ENCODE measurements at places on chromosomes 6 and 20.

DNA sequence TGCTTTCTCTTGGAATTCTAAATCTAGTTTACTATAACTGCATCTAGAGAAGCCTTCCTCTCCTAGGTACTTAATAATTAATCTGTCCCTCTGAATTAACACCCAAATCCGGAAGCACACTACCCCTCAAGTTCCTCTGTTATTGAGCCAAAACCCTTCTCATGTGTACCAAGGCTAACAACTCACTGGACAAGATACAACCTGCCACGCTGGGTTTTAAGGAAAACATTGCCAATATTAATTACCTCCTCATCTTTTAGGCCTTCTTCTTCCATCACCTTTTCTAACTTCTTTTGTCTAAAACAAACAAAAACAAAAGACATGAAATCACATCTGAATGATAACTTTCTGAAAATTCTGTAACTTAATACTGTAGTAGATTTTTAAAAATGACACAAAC is 21.9 kb downstream of the STK38 start:
- DNase-seq = no peak

- no peak for DNase-seq
These were observed 463.9 kb upstream of the JARID2 start for GRCh38 chr6:14781772-14782525.

DNA sequence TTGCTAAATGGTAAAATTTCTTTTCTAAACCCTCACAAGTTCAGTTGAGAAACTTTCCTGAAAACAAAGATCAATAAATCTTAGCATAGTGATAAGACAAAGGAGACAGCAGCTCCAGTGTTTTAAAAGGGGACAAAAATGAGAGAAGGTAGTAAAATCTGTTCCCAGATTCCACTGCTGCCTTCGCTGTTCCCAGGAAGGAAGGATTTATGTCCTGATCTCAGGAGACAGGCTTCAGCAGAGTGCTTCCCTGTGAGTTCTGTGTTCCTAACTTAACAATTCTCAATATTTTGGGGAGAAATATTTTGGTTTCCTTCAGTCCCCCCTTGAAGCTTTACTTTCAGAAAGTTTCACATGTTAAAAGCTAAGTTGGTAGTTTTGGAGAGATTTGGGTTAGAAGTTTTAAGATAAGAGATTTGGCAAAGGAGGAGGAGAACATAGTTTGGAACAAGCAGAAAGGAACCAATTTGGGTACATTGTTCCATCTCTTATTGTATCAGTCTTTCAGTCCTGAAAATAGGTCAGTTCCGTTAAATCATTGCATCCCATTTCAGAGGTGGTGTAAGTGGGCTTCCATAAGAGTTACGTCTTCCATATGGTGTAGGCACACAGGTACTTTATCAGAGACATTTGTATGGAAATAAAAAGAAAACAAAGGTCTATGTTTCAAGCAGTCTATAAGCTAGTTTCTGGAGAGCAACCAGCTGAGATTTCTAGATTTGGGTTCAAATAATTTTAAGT is 20.8 kb downstream of the IRF4 start:
- no peak for DNase-seq

DNA sequence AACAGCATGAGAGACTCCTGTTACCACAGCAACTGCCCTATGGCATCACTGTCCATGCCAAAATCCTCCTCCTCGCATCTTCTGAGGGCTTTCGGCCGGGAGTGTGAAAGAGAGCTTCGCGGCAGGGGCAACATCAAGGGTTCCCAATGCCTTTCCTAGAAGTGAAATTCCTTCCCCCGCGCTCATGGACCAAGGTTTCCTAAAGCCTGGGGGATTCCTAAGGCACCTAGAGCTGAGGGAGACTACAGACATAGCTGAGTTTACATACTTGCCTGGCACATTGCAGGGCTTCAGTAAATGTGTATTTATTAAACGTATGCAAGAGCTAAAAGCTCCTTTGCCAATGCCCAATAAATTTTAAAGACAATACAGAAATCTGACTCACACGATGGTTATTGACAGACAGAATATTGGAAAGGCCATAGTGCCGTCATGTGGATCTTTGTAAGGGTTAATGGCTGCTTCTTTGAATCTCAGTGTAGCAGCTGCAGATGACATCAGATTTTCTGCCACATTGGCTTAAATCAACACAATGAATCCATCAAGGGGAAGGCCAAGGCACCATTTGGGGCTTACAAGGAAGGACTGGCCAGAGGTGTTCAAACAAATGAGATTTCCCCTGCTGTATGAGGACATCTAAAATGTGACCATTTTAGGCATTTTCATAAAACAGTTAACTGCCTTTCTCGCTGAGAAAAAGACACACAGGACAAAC is 281.2 kb upstream of the JARID2 start:
- no peak for DNase-seq

- DNase-seq = peak; percentile 59
These were observed 34.4 kb upstream of the FNDC1 start for GRCh38 chr6:159134701-159135364.

- DNase-seq = no peak
These were observed 7.7 kb upstream of the HTR1B start for GRCh38 chr6:77470983-77471382.

- no peak for DNase-seq
These were observed 49.0 kb upstream of the TENT5A start for GRCh38 chr6:81801489-81801888.

GRCh38 chr6:36962874-36963273 is 8.3 kb downstream of the PI16 start:
- DNase-seq = peak; percentile 59

DNA sequence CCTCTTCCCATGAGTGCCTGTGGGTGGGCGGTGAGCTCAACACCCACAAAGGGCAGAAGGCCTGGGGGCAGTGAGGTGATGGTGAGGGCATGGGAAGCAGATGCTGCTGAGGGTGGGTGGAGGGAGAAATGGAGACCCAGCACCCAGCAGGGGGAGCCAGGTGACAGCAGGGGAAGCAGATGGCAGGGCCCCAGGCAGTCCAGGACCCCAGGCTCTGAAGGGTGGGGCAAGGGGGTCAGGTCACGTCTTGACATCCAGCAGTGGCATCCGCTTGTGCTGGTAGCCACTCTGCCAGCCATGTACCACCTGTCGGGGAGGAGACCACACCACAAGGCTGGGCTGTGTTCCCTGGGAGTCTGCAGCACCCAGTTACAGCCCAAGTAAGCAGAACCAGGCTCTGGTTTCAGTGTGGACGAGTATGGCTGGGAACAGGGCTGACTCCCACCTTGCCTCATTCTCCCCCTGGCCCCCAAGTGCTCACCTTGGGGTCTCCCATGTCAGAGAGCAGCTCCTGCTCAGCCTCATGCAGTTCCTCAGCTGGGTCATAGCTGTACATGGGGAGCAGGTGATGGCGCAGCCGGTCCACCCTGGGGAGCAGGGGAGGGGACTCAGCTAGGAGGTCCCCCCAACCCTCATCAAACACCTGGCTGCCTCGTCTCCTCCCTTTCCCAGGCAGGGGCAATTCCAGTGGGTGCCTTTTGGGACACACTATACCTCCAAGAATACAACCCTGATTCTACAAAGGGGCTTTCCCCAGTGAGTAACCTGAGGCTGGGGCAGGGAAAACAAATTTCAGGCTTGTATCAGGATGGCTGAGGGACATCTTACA is 2.0 kb downstream of the SMIM29 start:
- DNase-seq = no peak

DNA sequence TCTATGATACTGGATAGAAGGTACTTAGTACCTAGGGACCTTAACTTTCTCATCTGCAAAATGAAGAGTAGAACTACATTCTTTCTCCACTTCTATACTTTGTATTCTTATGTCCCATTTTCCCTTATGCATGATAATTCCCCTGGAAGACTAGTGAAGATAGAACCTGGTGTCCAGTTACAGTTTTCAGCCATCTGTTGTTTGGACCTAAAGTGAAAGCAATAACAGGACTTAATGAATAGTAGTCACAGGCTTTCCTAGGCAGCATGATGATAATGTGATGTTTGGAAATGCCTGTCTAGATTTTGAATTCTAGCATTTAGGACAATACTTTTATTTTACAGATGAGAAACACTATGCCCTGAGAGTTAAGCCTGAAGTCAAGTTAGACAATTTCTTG is 153.8 kb downstream of the RIMS1 start:
- no peak for DNase-seq

DNA sequence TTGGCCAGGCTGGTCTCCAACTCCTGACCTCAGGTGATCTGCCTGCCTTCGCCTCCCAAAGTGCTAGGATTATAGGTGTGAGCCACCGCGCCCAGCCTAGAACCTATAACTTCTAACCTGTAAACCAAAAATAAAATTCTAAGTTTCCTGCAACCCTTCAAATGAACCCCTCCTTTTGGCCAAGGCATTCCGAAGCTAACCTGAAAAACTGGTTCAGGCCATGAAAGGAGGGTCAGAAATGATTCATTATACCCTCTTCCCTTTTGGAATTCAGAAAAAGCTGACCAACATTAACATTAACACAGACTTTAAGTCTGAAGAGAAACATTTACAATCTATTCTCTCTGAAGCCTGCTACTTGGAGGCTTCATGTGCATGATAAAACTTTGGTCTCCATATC is 165.1 kb downstream of the TINAG start:
- no peak for DNase-seq

DNA sequence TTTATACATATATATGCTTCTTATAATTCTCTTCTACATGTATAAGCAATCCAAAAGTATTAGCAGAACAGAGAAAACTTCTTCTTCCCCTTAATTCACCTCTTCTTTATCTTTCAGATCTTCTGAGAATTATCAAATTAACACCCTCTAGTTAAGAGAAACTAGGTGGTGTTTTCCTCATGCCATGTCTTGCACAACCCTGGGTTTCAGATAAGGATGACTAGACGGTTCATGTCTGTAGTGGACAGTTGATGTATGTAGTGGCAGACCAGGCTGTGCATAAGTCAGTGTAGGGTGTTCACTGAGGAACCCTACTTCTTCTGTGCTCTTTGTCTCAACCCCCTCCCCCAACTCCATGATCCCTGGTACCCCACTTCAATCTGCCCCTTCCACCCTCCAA is 187.3 kb downstream of the SAMD5 start:
- DNase-seq = no peak

- no peak for DNase-seq
These were observed 217.1 kb upstream of the MAN1A1 start for GRCh38 chr6:119566546-119567260.

DNA sequence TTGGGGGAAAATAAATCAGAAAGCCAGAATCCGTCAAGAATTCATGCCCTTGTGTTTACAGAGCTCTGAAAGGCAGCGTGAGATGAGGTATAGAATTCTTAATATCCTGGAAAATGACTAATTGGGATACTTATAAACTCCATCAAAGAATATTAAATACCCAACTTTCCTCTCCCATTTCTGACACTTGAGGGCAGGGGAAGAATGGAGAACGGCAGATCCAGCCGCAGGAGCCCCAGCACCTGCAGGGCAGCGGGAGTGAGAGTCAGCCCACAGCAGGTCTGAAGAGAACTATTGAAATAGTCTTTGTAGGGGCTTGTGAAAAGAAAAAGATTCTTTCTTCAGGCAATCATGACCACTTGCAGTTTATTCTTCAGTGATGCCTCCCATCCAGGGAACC is 107.2 kb downstream of the AGPAT4 start:
- DNase-seq = no peak

DNA sequence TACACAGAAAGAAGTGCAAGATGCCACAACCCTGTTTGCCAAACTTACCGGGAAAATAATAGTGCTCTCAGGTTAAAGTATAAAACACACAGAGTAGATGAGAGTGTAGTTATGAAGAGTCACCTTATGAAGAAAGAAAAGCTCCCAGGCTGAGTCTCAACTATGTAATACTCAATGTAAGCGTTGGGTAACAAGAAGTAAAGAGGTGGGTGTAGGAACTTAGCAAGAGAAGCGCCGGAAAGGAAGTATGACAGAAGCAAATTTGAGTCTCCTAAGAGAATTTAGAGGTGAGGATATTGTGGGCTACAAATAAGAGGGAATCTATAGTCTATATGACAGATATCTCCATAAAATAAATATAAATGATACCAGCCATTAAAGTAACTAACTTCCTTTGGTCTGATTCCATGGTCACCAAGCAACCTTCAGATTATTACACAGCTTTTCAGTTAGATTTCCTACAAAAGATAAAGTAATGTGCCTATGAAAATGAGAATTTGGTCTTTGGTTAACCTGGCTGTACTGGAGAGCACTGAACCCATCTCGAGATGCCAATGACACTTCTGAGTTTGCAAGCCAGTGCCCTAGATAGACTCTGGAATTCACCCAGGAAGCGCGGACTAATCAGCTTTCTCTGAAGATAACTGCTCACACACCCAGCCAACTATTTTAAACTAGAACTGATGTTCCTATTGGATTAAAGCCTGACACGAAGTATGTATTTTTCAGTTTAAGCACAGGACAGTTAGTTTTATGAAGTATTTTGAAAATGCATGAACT is 1.8 kb downstream of the TUBE1 start:
- no peak for DNase-seq

GRCh38 chr6:74956559-74957428 is 249.1 kb downstream of the COL12A1 start:
- no peak for DNase-seq

DNA sequence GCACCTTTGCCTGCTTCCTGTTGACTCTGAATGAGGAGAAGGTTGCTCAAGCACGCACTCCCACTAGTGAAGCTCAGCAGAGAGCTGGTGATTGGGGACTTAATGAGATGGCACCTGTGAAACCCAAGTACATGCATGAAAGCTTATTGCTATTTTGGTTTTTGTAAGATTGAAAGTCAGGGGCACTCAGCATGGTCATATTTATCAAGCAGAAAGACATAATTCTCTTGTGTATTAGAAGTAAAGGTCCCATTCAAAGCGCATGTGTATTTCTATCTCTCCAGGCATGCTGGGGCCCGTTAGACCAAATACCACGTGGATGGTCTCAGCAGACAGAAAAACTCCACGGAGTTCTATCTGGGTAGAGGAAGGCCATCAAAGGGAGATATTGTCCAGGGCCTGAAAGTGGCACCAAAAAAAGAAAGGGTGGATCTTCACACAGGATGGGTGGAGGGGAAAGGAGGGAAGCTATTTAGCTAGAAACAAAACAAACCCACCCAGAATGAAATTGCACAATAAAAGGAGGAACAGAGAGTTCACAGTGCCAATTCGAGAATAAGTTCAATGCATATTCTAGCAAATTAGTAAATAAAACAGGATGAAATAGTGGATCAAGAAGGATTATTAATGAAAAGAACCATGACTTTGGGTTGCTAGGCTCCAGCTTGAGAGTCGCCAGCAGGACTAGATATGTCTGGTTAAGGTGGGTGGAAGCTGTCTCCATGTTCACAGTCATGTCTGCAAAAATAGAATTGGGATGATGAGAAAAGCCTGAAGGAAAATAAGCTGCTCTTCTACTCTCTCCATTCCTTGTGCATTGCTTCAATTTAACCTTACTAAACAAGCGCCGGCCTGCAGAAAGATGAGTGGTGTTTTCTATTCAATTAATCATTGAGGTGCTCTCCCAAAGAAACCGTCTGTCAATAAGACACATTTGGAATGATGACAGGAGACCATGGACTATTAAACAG is 224.9 kb upstream of the DTNBP1 start:
- no peak for DNase-seq

Measured in stimulated activated CD4-positive, alpha-beta T cell treated with anti-CD3 and anti-CD28 coated beads, TNF-alpha, amount 100 ng/mL, for 1 hour (primary cell).